Stimulated activated CD4-positive, alpha-beta T cell treated with anti-CD3 and anti-CD28 coated beads, Interleukin-2, amount 100 ng/mL, for 48 hours (primary cell): ENCODE measurements at places on chromosomes 4 and X.

GRCh38 chrX:30495468-30495867 lies 82.1 kb downstream of the TASL start:
- no peak for DNase-seq

DNA sequence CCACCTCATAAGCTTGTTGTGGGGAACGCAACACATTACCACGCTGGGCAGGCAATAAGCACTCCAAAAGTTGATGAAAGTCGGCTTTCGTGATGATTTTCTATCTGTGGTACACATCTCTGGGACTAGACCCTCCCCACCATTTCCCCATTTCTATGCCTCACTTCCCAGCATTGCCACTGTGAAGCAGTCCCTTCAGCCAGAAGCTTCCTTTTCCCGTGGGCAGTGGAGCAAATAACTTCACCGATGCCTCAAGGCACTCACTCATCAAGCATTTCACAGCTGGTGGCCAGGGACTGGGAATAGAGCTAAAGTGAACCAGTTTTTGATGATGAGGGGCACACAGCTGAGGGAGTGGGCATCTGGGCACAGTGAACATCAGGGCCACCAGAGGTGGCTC lies 18.9 kb downstream of the C4orf50 start:
- DNase-seq: no peak

- DNase-seq: no peak
These were observed 8.8 kb downstream of the LHFPL1 start for GRCh38 chrX:112670977-112671376.

DNA sequence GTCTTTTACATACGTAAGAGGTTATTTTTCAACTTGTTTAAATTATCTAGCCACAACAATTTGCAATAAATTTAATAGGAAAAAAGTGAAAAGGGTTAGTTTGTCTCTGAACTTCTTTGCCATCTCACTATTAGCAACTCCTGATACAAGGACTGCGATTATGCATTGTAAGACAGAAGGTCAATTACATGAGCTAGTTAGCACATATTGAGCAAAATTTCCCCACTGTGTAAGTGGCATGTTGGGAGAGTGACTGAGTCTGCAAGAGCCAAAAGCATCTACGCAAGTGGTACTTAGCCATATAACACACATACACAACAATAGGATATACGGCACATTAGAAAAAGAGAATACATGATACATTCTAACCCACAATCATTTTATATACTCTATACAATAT lies 927.2 kb downstream of the STPG2 start:
- no peak for DNase-seq

GRCh38 chr4:79178760-79179159 lies 147.1 kb downstream of the NAA11 start:
- no peak for DNase-seq

GRCh38 chr4:15657366-15657765 lies 2.2 kb upstream of the FBXL5 start:
- no peak for DNase-seq

- no peak for DNase-seq
These were observed 74.8 kb upstream of the PASD1 start for GRCh38 chrX:151488677-151489076.

DNA sequence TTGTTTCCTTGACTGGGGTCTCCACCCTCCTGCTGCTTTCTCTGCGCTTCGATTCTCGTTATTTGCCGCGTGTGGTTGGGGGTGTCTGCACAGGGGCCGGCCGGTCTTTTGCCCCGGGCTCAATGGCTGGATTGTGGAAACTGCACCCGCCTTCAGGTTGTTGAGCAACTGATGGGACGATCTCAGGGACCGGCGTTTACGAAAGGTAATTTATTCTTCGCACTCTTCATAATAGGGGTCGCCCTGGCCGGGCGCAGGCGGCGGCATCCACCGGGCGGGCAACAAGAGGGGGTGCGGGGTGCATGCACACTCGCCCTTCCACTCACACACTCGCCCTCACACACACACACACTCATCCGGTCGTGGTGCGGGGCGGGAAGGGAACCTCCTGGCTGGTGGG lies 1.4 kb downstream of the ADGRL3 start:
- no peak for DNase-seq

GRCh38 chr4:155828628-155829027 lies 37.4 kb downstream of the ASIC5 start:
- no peak for DNase-seq

GRCh38 chr4:87516683-87517082 lies 12.5 kb downstream of the SPARCL1 start:
- DNase-seq: no peak

- DNase-seq: no peak
These were observed 118.5 kb downstream of the GLUD2 start for GRCh38 chrX:121165930-121166359.

GRCh38 chrX:65451663-65452062 lies 82.9 kb downstream of the LAS1L start:
- DNase-seq: peak; percentile 3

DNA sequence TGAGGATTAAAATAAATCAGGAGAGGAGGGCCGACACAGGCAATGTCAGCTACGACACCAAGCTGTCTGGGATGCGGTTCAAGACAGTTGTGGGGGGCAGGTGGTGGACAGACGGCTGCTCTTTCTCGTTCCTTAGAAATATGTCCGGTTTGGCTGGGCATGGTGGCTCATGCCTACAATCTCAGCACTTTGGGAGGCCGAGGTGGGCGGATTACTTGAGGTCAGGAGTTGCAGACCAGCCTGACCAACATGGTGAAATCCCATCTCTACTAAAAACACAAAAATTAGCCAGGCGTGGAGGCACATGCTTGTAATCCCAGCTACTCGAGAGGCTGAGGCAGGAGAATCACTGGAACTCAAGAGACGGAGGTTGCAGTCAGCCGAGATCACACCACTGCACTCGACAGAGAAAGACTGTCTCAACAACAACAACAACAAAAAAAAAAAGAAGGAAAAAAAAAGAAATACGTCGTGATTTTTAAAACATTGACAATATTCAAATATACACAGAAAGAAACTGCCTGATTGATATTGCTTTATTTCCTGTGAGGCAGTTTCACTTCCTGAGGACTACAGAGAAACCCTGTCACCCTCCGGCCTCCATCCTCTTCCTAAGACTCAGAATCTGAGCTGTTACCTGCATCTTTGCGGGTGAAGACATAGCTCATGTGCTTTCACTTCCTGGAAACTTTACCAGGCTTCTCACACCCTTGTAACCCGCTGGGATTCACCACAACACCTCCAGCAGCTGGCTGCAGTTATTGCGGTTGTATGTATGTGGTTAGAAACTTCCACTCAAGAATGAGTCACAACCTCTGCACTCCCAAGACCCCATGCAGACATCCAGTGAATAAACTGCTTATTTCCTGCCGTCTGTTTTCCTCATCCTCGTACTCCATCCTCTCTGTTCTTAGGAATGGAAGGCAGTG lies 63.8 kb upstream of the STS start:
- DNase-seq: peak; percentile 23

DNA sequence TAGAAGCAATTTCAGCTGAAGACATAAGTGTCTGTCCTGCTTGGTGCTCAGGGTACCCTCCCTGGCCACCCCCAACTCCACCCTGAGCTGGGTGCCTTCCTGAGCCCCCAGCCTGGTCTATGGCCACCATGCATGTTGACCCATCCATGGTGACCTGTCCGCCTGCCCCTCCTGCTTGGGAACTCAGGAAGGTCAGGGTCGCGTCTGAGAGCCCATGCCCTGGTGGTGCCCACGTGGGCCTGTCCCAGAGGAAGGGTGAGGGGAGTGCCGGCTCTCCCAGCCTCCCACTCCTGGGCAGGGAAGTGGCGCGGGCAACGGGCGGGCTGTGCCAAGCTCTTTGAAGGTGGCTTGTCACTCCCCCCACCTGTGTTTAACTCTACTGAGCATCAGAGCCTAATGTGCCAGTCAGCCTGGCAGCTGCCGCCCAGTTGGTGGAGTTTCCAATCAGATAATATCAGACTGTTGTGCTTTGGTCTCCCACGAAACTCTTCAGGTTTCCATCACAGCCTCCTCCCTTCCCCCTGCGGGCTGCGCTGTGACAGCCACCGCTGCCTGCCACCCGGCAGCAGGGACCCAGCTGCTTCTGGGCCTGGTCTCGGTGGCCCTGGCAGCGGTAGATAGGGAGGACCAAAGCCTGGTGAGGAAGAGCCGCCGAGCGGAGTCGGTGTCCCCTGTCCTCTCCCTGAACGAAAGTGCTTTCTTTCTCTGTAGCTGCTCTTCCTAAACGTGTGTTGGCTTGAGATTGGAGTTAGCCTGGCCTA lies 4.8 kb downstream of the SH3BP2 start:
- DNase-seq: no peak

GRCh38 chr4:99887837-99888236 lies 6.4 kb downstream of the LAMTOR3 start:
- DNase-seq: no peak

DNA sequence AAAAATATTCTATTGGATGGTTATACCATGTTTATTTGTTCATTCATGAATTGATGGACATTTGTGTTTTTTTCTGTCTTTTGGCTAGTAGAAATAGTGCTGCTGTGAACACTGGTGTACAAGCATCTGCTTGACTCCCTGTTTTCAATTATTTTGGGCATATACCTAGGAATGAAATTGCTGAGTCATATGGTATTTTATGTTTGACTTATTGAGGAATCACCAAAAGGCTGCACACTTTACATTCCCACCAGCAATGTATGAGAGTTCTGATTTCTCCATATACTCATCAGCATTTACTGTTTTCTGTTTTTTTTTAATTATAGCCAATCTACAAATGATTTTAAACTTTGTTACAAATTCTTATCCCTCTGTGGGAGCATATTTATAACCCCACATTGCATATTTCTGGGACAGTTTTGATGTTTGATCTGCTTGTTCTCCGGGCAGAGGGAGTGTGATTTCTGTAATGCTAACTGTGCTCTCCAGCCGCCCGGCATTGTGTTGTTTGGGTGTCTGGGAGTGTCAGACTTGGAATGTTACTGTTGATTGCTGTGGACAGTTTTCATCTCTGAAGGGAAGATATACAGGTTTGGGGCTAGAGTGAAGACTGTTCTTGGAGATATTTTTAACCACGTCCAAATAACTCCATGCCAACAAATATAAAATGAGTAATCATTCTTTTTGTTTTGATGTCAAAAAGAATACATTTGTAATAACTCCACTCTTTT lies 60.5 kb upstream of the PGRMC2 start:
- DNase-seq: no peak

- no peak for DNase-seq
These were observed 294.8 kb downstream of the PACRGL start for GRCh38 chr4:20995015-20995414.

GRCh38 chr4:170089668-170090351 lies at the start of gene AADAT:
Gene AADAT (minus strand): TSS chr4:170089956. CDS start chr4:170089690, 266 bp downstream.
- peak; percentile 6 for DNase-seq

DNA sequence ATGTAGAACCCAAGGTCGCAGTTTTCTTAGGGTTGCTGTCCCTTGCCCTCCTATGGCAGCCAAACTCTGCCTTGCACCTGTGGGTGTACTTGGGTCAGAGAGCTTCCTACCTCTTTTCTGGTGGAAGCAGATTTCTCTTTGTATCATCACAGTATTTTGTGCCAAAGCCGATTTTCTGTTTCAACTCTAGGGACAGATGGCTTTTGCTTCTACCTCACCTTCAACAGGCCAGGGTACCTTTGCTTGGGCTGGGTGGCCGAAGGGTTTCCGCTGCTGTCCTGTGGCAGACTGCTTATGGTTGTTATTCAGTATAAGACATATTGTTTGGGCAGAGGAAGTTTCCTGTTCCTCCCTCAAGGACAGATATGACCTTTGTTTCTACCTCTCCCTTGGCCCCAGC lies 22.4 kb downstream of the NEIL3 start:
- DNase-seq: no peak

DNA sequence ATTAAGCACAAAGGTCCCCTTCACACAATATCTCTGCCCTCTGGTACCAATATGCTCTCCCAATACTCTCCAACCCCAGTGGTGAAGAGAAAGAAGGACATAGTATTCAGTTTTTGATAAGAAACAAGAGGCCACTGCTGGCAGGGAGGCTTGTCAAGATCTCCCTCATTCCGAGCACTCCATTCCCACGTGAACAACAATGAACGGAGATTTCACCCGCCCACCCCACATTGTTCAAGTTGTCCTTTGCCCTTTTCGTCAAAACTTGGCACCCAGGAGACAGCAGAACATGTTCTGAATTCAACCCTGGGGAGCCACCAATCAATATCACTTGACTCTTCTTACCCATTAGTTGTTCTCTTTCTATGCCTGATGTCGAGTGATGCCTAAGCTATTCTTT lies 54.2 kb upstream of the SLC25A4 start:
- DNase-seq: no peak

DNA sequence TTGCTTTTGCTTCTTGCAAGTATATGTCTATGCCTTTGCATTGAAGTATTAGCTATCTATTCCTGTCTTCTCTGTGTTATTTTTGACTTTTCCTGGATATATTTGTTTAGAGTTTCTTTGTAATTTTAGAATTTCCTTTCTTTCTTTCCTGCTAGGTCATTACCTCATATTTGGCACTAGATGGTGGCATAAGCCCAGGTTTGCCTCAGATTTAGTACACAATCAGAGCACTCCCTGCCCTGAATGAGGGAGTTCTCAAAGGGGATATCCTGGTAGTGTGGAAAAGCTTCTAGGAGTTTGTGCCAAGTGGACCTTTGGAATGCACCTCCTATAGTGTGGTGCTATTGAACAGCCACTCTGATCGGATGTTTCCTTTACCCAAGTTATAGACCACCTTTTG lies 181.6 kb downstream of the UGT8 start:
- no peak for DNase-seq

DNA sequence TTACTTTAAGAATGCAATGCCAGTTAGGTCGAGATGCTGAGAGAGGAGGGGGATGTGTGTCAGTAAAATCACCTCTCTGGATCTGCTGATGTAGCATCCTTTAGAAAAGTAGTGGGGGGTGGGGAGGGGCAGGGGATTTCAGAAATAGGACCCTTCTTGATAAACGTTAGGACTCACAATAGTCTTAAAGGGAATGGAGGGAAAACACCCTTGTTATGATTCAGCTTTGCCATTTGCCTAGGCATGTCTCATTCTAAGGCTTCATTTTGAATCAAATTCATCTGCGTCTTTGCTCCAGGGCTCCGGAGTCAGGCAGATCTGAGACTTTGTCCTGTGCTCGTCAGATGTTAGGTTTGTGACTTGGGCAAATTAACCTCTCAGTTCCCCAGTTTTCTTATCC lies 879 bp downstream of the SH2D1A start:
- DNase-seq: peak; percentile 25

GRCh38 chr4:173490256-173490655 lies 39.8 kb downstream of the HAND2 start:
- no peak for DNase-seq

- DNase-seq: no peak
These were observed 22.5 kb upstream of the ARHGAP6 start for GRCh38 chrX:11688201-11688600.

DNA sequence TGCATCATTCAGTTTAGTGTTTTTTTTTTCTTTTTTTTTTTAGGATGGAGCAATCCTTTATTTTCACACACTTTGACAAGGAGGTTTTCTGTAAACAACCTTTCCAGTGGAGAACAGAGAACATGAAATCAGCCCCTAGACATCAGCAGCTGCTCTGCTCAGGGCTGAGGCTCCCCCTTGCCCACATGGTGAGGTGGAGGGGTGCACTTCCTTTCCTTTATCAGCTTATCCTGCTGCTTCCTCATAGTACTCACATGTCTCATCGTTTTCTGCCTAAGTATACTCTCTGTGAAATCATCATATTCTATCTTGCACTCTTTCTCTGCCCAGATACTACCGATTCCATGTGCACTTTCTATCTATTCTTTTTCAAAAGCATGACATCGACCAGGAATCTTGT lies 47.6 kb upstream of the PRSS12 start:
- no peak for DNase-seq

- no peak for DNase-seq
These were observed 22.8 kb upstream of the SORBS2 start for GRCh38 chr4:185834778-185835177.

- no peak for DNase-seq
These were observed 9.8 kb upstream of the FAM3A start for GRCh38 chrX:154525606-154526490.
